ENCODE measurements at places on chromosomes 13 and 19.
A peak's percentile ranks its signal among the peaks of the same experiment; 100 is the strongest.

GRCh38 chr13:20616059-20616797 lies 49.3 kb downstream of the IFT88 start:
- no peak for DNase-seq

- DNase-seq = no peak
Observed at GRCh38 chr13:60155978-60156377, 7.8 kb downstream of the DIAPH3 start.

GRCh38 chr13:44425041-44425814 lies 51.6 kb downstream of the SERP2 start:
- DNase-seq = no peak

DNA sequence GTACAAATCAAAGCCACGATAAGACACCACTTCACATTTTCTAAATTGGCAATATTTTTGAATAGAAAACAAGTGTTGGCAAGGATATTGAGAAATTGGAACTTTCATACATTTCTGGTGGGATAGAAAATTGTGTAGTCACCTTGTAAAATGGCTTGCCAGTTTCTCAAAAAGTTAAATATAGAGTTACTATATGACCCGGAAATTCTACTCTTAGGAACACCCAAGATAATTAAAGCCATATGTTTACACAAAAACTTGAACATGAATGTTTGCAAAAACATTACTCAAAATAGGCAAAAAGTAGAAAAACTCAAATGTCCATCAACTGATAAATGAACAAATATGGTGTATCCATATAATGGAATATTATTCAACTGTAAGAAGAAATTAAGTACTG lies 552.5 kb downstream of the TBC1D4 start:
- DNase-seq = no peak

- DNase-seq = no peak
Observed at GRCh38 chr13:25702386-25702785, 330.6 kb downstream of the ATP8A2 start.

DNA sequence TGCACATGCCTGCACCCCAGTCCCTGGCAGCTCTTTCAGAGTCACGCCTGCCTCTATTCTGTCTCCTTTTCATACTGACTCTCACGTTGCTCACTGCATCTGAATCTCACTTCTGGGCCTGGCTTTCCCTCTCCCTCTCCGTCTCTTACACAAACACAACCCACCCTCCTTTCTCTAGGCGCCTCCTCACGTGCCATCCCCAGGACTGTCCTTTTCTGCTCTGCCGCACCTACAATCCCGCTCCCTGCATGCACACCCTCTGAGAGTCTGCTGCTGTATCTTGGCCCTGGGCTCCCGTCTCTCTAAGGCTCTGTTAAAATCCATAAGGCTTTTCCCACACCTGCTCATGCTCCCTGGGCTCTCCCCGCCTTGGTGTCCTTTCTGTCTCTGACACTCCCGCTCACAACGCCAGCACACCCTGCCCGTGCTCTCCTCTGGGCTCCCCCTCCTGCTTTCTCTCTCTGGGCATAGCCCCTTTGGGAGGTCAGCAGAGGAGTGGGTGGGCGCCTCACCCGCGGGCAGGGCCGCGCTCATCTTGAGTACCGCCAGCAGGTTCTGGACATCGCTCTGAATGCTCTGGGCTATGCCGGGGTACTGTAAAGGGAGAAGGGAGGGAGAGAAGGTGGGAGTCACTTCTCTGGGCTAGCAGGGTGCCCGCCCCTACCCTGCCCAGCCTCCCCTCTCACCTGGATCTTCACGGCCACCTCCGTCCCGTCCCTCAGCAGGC lies 12.7 kb upstream of the NUMBL start:
- no peak for DNase-seq

DNA sequence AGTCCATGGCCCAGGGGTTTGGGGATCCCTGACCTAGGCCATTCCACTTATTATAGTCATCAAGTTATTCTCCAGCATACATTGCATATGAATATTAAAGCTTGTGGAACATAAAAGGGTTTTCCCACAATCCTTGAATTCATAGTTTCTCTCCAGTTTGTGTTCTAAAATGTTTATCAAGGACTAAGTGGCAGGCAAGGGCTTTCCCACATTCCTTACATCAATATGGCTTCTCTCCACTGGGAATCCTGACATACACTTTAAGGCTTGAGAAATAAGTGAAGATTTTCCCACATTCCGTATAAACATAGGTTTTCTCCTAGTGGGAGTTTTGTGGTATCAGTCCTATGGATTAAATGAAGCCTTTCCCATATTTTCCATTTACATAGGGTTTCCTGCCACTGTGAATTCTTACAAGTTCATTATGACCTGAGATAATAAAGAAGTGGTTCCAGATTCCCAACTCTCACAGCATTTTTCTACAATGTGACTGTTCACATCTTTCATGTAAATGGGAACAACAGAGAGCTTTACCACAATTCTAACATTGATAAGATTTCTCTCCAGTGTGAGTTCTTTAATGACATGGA lies 14.5 kb downstream of the ZNF426 start:
- DNase-seq = no peak

GRCh38 chr19:12331211-12331941 lies 2.1 kb downstream of the ZNF563 start:
- DNase-seq = no peak

- DNase-seq = no peak
Observed at GRCh38 chr13:36817996-36818803, 822 bp upstream of the RFXAP start.

- no peak for DNase-seq
Observed at GRCh38 chr13:40165316-40165932, 501.0 kb downstream of the FOXO1 start.

DNA sequence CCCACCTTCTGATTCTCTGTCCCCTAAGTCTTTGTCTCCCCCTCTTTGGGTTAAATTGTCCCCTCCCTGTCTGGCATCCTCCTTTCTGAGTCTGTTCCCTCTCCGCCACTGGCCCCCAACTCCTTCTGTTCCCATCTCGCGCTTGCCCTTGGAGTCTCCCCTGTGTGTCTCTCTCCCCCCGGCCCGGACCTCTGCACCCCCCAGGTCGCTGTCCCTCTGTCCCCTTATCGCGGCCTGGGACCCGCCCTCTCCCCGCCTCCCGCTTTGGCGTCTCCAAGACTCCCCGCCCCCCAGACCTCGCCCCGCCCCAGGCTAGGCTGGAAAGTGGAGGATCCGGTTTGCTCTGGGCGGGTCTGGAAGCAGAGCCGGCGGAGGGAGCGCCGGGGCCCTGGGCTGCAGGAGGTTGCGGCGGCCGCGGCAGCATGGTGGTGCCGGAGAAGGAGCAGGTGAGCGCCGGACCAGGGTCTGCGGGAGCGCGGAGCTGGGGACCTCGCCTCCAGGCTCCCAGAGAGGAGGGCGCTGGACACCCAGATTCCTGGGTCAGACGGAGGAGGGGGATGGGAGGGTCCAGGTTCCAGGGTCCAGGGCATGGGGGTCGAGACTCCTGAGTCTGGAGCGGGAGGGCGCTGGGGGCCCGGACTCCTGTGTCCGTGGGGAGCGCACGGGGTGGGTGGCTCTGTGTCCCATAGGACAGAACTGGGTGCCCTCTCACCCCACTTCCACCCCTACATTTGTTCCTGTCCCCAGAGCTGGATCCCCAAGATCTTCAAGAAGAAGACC lies at the start of gene TRPM4:
TRPM4 (plus strand) TSS at position 348 of the 780 bp plus-strand sequence; CDS start at position 423, 75 bp downstream.
- no peak for DNase-seq

DNA sequence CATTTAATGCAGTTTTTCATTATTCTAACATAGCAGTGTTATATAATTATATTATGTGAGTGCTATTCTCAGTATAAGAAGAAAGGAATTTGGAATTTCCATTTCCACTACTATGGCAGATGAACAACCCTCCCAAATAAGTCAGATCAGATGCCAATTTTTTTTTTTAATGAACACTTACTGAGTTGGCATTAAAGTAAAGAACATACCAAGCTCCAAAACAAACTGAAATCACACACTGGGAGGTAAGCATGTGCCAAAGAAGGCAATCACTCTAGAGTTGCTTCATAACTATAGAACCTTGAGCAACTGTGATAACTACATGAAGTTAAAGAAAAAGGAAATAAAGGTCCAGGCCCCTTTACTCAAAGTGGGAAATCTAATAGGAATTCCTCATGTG lies 90.3 kb downstream of the RNF17 start:
- DNase-seq = no peak

- no peak for DNase-seq
Observed at GRCh38 chr19:7744199-7744786, 3.0 kb downstream of the CD209 start.

DNA sequence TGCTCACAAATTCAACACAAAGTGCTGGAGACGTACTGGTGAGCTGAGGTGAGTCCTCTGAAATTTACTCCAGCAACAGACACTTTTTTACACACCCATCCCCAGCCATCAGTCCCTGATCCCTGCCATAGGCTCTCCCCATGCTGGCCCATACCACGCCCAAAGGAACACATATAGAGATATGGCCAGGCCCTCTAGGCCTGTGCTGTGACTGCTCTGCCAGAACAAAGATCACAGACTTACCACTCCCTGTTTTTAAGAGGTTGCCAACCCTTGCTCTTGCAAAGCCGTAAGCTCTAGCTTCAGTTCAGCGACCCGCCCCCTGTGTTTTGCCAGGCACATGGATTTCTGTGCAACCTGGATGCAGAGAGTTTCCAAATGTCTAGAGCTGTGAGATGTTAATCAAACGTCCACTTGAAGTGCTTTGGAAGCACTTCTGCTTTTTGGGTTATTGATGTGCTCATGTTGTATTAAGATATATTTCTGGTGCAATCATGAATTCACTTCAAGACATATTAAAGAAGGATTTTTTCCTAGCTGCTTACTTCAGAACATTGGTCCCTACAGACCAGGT lies 59.7 kb downstream of the DLEU7 start:
- no peak for DNase-seq

DNA sequence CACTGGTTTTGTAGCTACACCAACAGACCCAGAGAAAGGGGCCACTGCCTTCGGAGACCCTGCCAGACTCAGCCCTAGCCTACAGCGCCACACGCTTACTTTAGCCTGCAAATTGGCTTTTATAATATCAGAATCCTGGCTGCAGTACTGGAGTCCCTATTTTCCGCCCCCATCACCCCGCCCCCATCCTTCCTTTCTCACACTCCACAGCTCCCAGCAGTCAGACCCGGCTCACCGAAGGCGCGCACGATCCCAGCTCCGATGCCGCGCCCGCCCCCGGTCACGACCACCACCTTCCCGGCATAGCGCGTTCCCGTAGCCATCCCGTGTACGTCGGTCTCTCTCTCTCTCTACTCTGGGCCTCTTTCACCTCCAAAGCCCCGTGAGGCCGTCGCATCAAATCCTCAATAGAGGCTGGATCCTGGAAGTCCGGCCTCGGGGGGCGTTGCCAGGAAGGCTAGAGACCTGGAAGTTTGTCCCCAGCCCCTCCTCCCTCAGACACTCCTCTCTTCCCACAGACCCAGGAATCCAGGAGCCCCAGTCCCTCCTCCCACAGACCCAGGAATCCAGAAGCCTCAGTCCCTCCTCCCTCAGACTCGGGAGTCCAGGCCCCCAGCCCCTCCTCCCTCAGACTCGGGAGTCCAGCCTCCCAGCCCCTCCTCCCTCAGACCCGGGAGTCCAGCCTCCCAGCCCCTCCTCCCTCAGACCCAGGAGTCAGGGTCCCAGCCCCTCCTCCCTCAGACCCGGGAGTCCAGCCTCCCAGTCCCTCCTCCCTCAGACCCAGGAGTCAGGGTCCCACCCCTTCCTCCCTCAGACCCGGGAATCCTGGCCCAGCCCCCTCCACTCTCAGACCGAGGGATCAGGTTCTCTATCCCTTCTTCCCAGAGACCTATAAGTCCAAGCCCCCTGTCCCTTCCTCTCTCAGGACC lies at the start of gene HSD17B14:
HSD17B14 (minus strand) TSS at position 403 of the 929 bp plus-strand sequence; CDS start at position 323, 80 bp downstream.
- DNase-seq = no peak

GRCh38 chr13:79939689-79940088 lies 401.2 kb downstream of the SPRY2 start:
- no peak for DNase-seq

DNA sequence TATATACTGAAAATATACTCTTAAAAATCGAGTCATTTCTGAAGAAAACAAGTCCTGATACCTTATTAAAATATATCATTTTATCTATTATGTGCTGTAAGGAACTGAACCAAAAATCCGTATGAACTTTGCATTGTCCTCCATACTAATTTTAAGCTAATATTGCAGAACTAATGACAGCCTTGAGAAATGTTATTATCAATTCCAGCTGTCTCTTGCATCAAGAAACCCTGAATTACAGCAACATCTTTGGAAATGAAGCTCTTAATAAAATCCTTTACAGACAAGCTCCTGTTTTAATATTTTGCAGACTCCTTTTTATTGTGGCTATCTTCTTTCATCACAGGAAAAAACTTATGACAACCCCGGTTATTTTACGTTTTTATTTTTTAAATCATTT lies 1335.3 kb downstream of the EFNB2 start:
- DNase-seq = no peak

- DNase-seq = peak; percentile 63
Observed at GRCh38 chr19:13718733-13719132, 45.6 kb upstream of the MRI1 start.

- no peak for DNase-seq
Observed at GRCh38 chr19:34540811-34541557, 59.4 kb downstream of the WTIP start.

DNA sequence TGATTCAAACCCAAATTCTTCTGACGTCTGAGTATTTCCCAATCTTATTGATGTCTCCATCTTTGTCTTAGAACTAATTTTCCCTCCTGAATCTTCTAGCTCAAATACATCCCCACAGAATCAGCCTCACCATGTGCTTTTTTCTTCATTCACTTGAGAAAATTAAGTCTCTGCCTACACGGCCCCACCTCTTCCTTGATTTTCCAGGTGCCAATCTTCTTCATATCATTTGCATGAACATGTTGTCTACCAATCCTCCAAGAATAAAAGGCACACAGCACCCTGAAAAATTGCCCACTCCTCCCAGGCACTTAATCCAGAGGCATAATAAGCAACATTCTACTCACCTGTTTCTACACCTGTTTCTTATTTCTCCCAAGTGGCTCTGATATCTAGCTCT lies 408.1 kb upstream of the NBEA start:
- DNase-seq = no peak

GRCh38 chr13:45670189-45670885 lies 31.8 kb upstream of the CBY2 start:
- no peak for DNase-seq

- no peak for DNase-seq
Observed at GRCh38 chr13:91174886-91175501, 172.5 kb upstream of the MIR17HG start.

- DNase-seq = no peak
Observed at GRCh38 chr19:11375143-11375948, 880 bp downstream of the SWSAP1 start.

DNA sequence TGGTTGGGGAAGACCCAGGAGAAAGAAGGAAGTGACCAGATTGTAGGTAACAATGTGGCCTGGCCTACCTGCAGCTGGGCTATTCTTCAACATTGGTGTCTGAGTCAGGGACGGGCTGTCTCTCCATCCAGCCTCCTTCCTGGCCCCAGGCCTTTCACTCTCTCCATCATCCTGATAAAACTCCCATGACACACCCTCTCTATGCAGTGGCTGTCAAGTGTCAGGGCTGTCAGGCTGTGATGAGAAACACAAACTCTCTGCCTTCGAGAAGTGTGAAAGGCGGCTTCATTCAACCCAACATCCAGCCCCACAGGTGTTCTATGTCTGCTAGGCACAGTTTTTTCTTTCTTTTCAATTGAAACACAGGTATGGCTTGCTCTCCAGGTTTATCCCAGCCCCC lies 153.3 kb upstream of the VSTM2B start:
- no peak for DNase-seq

GRCh38 chr19:16856091-16856490 lies 26.9 kb downstream of the SIN3B start:
- DNase-seq = no peak

- DNase-seq = no peak
Observed at GRCh38 chr13:32893176-32893575, 123.0 kb upstream of the KL start.

GRCh38 chr13:67509018-67509417 lies 278.9 kb upstream of the PCDH9 start:
- DNase-seq = no peak

GRCh38 chr13:51590231-51590970 lies 6.1 kb downstream of the WDFY2 start:
- no peak for DNase-seq

Data from NCI-H2081 treated with DMSO at 0.1 percent for 48 hours (cell line).